ENCODE measurements at places on chromosomes 13 and 19.

DNA sequence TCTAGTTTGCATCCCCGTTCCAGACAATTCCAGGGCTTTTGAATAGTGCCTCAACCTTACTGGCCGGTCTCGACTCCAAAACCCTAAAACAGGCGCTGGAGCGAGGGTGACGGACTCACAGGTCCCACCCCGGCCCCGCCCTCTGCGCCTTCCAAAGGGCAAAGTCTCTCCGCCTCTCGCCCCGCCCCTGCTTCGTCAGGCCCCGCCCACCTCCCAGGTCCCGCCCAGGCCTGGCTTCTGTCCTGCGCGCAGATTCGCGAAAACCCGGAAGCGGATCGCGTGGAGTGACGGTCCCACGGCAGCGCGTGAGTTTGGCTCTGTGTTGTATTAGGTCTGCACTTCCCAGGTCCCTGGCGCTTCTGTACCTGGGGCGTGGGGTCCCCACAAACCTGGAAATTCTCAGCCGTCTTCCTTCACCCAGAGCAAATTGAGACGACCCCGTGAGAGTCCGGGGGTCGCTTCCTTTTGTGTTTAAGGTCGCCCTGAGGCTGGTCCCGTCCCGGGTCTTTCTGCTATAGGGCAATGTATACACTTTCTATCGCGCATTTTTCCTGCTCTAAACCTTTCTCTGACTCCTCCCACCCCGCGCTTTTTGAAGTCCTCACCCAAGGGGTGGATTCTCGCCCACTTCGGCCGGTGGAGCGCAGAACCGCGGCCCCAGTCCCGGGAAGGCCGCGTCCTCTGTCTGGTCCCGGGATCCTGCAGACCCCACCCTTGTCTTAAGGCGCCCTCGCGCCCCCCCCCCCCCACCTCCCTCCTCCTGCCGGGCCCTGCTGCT is at the start of gene ZNF813:
ZNF813 (plus strand) TSS at position 249 of the 778 bp plus-strand sequence. CDS start 16,090 bp downstream, outside the sequence.
- DNase-seq = peak; percentile 60

- peak; percentile 90 for DNase-seq
Observed at GRCh38 chr19:5138606-5139582, 170.0 kb downstream of the KDM4B start.

- peak; percentile 60 for DNase-seq
Observed at GRCh38 chr19:2476451-2477140, 669 bp downstream of the GADD45B start.

DNA sequence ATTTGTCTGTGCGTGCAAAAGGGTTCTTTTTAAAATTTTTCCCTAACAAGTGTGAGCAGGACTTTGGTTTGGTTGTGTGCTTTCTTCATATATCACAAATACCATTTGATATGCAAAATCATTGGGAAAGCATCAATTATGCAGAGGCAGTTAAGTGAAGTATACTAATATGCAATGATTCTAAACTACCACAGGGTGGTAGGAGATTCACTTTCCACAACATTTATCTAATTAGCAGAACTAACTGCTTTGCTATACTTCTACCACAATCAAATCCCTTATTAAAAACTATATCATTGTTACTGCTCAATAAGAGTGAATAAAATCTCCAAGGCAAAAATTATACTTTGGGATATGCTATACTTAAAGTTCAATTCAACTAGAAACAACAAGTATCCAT is 2738.9 kb upstream of the PCDH20 start:
- DNase-seq = peak; percentile 6

GRCh38 chr13:20160306-20161274 is at the start of gene GJA3:
Gene GJA3, minus strand, starts transcription at chr13:20161052. Its CDS starts 17,764 bp downstream, at chr13:20143288.
- DNase-seq = peak; percentile 18

- peak; percentile 81 for DNase-seq
Observed at GRCh38 chr19:52369559-52370340, at the start of gene ZNF880. Gene ZNF880, plus strand, starts transcription at chr19:52369923. Its CDS starts 43 bp downstream, at chr19:52369966.

DNA sequence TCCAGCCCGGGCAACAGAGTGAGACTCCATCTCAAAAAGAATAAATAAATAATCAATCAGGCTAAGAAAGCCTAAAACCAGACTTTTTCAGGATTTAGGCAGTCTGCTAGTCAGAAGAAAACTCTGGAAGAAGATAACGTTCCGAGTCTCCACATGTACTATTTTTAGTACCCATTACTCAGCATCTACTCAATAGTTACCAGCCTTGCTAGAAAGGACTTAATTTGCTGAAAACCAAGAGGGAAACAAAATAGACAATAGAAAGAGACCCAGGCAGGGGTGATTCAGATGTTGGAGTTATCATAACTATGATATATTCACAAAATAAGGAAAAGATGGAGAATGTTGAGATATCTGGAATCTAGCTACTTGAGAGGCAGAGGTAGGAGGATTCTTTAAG is 3.6 kb upstream of the LIN7B start:
- DNase-seq = peak; percentile 47

DNA sequence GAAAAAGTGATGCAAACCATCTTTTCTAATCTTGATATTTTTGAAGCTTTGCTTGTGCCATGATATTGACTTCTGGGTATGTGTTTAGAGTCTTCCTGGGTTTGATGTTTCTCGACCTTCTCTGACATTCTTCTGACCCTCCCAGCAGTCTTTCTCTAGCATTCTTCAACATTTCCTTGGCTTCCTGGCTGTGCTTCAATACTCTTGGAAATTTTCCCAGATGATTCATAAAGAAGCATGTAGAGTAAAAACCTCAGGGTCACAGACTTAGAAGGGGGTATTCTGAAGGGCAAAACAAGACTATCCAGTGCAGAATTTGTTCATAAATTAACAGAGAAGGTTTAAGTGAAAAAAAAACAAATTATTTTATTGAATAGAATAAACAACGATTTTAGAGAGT is 946.3 kb upstream of the PCDH9 start:
- DNase-seq = peak; percentile 84

DNA sequence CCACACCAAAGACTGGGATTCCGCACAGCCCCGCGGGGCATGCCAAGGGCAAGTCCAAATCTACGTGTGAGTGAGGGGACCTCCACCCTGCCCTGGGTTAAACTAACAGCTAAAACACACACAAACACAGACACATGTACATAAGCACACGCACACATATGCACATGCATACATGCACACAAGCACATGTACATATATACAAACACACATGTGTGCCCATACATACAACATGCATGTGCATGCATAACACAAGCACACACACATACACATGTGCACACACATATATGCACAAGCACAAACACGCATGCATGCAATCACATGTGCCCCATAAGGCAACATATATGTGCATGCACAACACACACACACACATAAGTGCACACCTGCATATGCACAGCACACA is 136.7 kb downstream of the SOX1 start:
- DNase-seq = no peak

GRCh38 chr13:111337206-111337605 is 16.8 kb downstream of the TEX29 start:
- peak; percentile 85 for DNase-seq

- no peak for DNase-seq
Observed at GRCh38 chr13:40346592-40346991, 319.8 kb downstream of the FOXO1 start.

GRCh38 chr13:79880818-79881217 is 399.9 kb downstream of the NDFIP2 start:
- no peak for DNase-seq

GRCh38 chr19:14078411-14078810 is 5.8 kb downstream of the MISP3 start:
- no peak for DNase-seq
